Activated naive CD8-positive, alpha-beta T cell treated with anti-CD3 and anti-CD28 coated beads, Interleukin-2, amount 50 U/mL, for 16 hours (primary cell): ENCODE measurements at places on chromosomes 13 and 19.

- DNase-seq = no peak
Measured at GRCh38 chr19:37551129-37551993, 43.2 kb downstream of the ZNF571 start.

DNA sequence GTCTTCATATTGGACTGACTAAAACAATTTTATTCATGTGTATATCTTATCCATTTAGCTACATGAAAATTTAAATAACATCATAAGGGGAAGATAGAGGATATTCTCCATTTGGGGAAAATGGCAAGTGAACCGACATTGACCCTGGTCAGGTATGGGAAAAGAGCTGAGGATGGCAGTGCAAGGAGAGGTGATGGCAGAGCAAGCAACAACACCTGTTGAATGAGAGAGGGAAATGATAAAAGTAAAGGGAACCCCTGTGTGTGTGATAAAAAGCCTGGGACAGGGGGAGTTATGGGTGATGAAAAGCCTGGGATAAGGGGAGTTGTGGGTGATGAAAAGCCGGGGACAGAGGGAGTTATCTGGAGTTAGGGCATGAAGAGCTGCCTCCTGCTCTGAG is 4.0 kb downstream of the CLC start:
- no peak for DNase-seq

DNA sequence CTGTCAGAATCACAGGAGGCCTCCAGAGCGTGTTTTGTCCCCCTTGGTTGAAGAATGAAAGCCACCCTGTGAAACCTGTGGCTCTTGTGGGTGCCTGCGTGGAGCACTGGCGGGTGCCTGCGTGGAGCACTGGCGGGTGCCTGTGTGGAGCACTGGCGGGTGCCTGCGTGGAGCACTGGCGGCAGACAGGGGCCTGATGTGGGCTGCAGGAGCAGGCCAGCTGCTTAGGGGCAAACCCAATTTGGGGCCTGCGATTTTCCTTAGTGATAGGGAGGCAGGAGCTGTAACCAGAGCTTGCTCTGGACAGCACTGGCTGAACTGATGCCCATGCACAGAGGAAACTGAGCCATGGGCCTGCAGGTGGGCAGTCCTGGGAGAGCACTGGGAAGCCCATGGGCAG is 24.3 kb downstream of the ARHGEF7 start:
- DNase-seq = no peak

- no peak for DNase-seq
Measured at GRCh38 chr13:99484473-99484872, 16.8 kb upstream of the TM9SF2 start.

GRCh38 chr19:13825489-13826441 is 30.5 kb downstream of the ZSWIM4 start:
- DNase-seq = no peak

DNA sequence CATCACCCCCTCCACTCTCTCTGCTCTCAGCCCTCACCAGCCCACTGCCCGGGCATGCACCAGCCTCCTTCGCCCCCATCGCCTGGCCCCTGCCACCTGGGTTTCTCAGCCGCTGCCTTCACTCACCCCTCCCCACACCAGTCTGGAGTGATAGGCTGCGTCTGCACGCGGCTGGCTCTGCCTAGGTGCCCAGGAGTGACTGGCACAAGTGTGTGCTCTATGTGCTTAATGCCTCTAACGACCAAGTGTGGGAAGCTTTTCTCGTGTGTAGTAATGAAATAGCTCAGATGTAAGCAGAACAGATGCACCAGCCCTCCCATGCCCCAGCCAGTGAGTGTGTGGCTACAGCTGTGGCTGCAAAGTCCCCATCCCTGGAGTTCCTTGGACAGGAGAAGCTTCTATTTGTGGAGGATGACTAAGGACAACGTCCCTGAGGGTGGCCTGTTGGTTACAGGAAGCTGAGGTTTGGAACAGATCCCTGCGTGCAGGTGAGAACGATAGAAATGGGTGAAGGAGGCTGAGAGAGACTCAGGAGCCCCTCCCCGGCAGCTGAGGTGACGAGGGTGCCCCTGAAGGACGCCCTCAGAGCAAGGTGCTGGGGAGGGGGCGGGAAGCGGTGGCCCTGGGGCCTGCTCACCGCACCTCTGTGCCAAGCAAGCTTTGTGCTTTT is 35.6 kb downstream of the ATP11A start:
- no peak for DNase-seq

GRCh38 chr13:23963184-23963931 is 66.1 kb upstream of the C1QTNF9B start:
- DNase-seq = no peak

GRCh38 chr19:33402421-33403220 is 29.1 kb downstream of the CEBPG start:
- no peak for DNase-seq

DNA sequence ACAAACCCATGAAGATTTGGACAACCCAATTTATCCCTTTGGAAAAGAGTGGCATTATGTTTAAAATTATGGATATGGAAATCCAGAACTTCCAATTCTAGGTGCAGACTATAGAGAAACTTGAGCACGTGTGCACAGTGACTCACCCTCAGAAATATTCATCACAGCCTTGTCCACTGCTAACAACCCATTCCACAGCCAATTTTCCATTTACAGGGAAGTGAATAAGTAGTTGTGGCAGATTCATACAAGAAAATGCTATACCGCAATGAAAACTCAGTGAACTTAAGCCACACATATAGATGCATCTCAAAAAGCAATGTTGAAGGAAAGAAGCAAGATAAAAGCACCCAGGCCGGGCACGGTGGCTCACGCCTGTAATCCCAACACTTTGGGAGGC is 133.3 kb downstream of the USP12 start:
- DNase-seq = no peak

DNA sequence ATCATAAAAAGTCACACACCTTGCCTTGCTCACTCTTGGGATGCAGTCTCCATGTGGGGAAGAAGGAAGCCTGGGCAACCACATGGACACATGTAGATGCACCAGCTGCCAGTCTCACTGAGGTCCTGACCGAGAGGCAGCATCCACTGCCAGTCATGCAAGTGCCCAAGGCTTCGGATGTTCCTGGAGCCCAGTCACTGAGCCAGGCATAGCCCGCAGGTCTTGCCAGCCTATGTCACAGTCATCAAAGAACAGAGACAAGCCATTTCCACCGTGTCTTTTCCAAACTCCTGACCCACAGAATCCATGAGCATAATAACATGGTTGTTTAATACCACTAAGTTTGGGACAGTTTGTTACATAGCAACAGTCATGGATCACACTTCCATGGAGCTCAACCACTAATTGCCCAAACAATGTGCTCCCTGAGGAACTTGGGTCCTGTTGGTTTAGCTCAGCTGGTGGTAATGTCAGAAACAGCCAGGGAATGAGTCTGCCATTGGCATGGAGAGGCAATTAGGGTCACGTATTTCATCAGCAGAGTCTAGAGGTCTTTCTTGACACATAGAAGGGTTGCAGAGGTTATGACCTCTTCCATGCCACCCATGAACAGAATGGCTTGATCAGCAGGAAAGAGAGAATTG is 21.5 kb downstream of the STARD13 start:
- DNase-seq = no peak

DNA sequence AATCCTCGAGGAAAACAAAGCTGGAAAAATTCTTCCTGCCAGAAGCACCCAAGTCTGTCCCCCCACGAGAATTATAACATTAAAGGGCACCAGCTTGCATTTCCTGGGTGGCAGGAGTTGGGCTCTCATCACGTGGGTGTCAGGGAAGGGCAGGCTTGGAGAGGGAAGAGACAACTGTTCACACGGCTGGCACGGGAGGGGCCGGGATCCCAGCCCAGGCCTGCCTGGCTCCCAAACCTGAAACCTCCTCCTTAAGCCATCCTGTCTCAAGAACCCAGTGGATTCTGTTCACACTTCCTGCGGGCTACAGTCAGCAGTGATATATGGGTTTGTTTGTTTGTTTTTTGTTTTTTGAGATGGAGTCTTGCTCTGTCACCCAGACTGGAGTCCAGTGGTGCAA is 12.2 kb downstream of the GRIK5 start:
- DNase-seq = no peak

- DNase-seq = no peak
Measured at GRCh38 chr19:18321734-18322102, 1.2 kb downstream of the LSM4 start.

DNA sequence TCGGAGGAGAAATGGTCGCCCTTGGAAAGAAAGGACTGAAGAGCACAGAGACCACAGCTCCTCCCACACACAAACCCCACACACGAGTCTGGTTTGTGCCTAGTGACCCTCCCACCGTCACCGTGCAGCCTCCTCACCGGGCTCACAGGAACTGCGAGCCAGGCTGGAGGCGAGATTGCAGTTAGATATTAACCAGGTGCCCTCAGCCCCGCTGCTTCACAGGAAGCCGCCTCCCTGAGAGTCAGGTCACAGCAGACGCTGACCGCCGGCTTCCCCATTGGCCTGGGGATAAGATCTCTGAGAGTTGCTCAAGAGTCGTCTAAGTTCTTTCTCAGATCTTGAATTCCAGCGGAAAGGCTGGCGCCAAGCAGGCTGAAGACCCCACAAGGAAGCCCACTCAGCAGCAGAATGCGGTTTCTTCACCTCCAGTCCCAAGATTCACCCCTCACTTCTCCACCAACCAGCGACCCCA is 870 bp downstream of the ZNF44 start:
- no peak for DNase-seq

DNA sequence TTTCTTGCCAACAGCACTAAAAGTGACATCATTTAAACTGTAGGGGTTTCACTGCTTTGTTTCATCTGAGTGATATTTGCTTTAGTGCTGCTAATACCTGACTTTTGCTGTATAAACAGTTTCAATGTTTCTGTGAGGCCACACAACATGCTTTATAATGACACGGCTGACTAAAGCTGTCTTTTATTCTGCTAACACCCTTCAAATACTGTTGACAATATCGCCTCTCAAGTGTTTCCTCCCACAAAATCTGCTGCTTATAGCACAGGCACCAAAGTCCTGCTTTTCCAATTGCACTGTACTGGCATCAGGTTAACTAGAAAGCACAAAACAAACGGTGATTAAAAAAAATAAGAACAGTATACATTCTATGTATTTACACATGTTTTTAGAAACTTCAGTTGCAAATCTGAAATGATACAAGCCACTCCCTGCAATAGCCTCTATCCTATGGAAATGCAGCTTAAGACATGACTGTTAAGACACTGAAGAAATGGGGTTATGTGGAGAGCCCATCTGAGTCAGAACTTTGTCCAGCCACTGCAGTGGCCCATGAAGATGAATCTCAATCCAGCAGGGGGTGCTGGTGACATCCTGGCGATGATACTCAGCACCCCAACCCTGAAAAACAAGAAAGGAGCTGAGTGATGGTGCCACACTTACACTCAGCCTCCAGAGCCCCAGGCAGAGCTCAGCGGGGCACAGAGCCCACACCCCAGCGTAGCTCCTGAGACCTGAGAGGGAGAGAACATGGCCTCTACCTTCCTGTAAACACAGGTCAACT is 29.4 kb downstream of the RFXAP start:
- DNase-seq = no peak

GRCh38 chr13:27415116-27415515 is 9.3 kb upstream of the GTF3A start:
- no peak for DNase-seq

GRCh38 chr13:67048084-67048820 is 181.9 kb downstream of the PCDH9 start:
- no peak for DNase-seq

- DNase-seq = no peak
Measured at GRCh38 chr19:15126131-15126910, 19.1 kb downstream of the SYDE1 start.

DNA sequence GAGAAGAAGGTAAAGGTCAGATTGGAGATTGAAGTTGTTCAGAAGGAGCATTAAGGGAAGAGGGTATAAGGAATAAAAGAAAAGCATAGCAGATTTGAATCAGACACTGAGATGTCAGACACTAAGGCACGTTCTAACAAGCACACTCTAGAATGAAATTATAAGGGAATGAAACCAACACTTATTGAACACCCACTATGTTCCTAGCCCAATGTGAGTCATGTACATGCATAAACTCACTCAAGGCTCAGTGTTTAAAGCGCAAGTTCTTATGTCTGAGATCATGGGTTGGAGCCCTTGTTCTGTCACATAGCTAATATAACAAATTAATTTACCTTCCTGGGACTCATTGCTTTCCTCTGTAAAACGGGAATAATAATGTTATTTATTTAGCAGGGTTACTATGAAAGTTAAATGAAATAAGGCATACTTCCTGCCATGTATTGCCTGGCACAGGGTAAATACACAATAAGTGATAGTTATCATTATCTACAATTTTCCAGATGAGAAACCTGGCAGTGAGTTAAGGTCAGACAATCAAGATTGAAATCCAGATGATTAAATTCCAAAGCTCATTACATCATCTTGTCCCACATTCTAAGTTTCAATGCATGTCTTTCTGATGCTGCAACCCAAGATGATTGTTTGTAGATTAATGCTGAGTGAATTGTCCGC is 68.3 kb upstream of the DACH1 start:
- no peak for DNase-seq

- DNase-seq = no peak
Measured at GRCh38 chr19:23908165-23908564, 6.5 kb upstream of the ZNF726 start.

DNA sequence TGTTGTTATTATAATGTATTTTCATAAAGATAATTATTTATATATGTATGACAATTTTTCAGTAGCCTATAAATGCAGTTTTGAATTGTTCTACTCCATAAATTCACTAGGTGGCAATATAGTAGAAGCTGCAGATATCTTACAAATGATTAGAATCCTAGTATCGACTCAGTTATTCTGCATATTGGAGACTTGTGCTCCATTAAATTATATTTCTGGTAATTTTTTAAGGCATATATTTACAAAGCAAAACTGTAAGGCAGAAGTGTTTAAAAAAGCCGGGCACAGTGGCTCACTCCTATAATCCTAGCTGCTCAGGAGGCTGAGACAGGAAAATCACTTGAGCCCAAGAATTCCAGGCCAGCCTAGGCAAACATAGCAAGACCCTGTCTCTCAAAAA is 58.7 kb downstream of the DPY19L3 start:
- no peak for DNase-seq

- no peak for DNase-seq
Measured at GRCh38 chr13:63041640-63042414, 1626.2 kb upstream of the PCDH20 start.

GRCh38 chr19:39263912-39264305 is 4.3 kb upstream of the IFNL2 start:
- DNase-seq = no peak

DNA sequence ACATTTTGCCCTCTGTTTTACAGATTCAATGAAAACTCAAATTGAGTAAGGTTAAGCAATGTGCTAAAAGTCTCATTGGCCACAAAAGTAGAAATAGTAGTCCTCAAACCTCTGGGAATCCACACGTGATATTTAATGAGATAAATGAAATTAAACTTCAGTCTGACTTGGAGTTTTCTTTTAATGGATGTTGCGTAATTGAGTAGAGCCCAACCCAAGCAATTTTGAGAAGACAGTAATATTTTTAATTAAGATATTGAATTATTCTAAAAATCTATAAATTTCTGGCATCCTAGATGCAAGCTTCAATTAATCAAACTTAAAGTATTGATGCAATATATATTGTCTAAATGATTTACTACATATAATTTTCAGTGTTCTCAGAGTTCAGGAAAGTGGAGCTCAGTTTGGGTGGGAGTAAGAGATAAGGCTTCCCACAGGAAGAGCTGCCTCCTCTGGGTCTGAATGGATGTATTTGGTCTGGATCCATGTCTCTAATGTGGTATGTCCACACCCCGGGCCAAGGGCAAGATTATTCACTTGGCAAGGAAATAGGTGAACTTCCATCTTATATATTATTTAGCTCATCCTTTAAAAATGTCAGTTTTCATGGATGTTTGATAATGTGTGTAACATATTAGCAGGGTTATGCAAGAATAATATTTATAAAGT is 6.9 kb downstream of the MBNL2 start:
- DNase-seq = no peak
